A549 treated with CORT108297 at 1 μM for 4 hours (cell line): ENCODE measurements at places on chromosomes 4 and X. TPM values are rescaled to one million over a fixed set of nuclear protein-coding genes. Genes with fewer than 3 reads are reported as not detected.

TSPAN7 gene
- total RNA-seq = 2.6 to 3.2 TPM (median 2.9 TPM) in 5 replicates

MAGIX gene
- total RNA-seq = 1.7 to 4.5 TPM (median 3.3 TPM) in 5 replicates

RLIM gene
- total RNA-seq = 13.6 to 17.4 TPM (median 15.8 TPM) in 5 replicates

ETDB gene
- total RNA-seq = not detected in 5 replicates

SUPT20HL1 gene
- total RNA-seq = not detected in 5 replicates

VCX gene
- not detected in 5 replicates for total RNA-seq

MAGEB17 gene
- not detected in 5 replicates for total RNA-seq

EDNRA gene
- total RNA-seq = 0.20 to 0.47 TPM (median 0.35 TPM) in 5 replicates

UGT2B10 gene
- 0.06 TPM in 1 of 5 replicates, not detected in the others for total RNA-seq

CENPI gene
- total RNA-seq = 8.5 to 15.1 TPM (median 12.9 TPM) in 5 replicates

SLC16A2 gene
- 24.3 to 31.4 TPM (median 25.6 TPM) in 5 replicates for total RNA-seq
